DND-41 (cell line): ENCODE measurements at places on chromosomes 2 and 18.

DNA sequence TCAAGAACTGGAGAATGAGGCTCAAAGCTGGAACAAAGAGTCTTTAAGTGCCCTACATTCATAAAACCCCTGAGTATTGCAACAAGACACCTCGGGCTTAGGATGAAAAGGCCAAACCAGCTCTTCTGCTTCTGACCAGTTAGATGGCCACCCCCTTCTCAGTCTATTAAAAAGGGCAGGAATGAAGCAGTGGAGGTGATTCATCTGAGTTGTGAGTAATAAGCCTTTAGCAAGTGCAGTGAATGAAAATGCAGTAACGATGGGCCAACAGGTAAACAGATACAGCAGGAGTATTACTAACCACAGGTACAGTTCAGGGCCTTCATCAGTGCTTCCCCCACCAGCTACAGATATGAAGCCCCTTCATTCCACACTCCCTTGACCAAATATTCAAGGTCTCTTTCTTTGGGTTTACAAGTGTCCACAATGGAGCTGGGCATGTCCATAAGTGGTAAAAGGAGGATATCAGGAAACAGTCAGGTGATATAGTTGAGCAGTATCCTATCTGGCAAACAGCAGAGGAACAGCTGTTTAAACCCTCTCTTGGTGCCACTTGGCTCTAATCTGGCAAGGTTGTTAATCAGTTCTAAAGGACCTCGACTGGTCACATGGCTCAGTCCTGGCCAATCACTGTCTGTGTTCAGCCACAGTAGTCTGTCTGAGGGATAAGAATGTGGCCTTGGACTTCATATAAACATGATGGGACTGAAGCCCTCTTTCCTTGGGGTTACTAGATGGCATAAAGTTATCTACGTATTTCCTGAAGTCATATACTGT is 17.8 kb downstream of the SERPINB13 start:
- no peak for DNase-seq

DNA sequence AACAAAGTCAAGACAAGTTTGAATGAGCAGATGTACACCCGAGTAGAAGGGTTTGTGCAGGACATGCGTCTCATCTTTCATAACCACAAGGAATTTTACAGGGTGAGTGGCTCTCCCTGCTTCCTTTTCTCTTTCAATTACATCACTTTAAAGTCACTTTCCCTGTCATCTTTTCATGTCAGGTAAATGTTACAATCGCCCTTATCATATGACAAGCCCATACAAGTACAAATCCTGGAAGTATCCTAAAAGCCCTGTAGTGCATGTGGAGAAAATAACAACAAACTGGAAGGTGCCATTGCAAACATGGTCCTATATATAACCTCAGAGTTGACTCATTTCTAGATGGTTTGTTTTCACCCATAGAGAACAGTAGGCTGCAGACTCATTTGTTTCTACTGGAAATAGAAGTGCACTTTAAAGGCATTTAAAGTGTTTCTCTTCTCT is 126.0 kb downstream of the SP100 start:
- no peak for DNase-seq

GRCh38 chr2:25041307-25041927 is 459 bp upstream of the EFR3B start:
- peak; percentile 37 for DNase-seq

DNA sequence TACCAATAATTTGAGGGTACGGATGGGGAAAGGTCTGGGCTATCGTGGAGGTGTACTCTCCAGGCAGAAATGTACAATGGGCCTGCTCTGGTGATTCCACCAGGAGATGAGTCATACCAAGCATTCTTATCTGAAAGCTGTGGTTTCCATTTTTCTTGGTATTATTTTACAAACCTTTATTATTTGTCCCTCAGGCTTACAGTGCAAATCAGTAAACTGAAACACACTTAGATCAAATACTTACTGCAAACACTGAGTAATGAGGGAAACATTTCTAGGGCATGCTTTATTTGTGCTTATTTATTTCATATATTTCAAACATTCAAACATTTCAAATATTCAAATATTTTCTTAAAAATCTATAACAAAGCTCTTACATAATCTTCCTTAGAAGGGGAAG is 319.8 kb downstream of the RND3 start:
- no peak for DNase-seq

- DNase-seq = no peak
Observed at GRCh38 chr2:123085484-123085883, 939.6 kb upstream of the CNTNAP5 start.

DNA sequence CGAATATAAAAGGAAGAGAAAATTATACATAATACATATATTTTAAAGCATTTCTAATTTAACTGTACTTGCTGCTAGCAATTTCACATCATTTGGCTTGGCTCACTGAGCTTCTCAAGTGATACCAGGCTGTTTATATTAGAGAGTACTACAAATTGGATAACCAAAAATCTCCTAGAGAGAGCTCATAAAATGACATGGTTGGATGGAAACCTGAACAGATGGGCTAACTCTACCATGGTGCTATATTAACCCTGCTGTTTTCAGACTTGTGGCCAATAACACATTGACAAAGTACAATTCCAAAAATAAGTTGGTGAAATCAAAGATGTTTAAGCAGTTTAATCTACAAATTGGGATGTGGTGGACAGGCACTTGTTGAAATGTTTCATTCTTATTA is 364.4 kb upstream of the GCFC2 start:
- DNase-seq = no peak

GRCh38 chr2:193251909-193252308 is 1057.2 kb upstream of the TMEFF2 start:
- DNase-seq = no peak

DNA sequence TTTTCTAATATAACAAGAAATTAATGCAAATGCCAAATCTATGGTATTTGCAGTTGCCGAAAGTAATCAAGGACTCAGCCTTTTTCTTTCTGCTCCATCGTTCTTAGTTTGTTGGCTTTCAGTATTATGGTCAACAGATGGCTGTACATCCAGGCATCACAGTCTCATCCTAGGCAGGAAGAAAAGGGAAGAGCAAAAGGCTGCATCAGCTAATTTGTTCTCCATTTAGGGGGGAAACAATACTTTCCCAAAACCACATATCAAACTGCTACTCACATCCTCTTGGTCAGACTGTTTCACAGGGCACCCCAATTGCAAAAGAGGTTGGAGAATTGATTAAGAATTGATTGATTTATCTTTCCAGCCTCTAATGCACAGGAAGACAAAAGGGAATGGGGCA is 89.3 kb downstream of the MDH1 start:
- DNase-seq = no peak

- DNase-seq = no peak
Observed at GRCh38 chr18:61596296-61596695, 263.1 kb downstream of the CDH20 start.

GRCh38 chr2:109611467-109612095 is 2.2 kb downstream of the SEPTIN10 start:
- no peak for DNase-seq

DNA sequence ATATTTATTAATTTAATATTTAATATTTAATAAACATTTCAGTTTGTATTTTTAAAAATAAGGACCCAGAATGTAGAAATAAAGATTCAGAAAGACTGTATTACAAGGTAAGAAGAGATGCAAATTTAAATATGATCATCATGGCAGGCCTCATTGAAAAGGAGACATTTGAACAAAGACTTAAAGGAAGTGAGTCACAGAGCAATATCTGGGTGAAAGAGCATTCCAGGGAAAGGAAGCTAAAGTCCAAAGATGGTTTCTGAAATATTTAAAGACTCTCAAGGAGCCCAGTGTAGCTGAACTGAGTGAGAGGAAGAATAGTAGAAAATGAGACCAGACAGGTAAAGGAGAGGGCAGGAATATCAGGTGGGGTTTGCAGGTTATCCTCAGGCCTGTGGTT is 5.9 kb downstream of the SCYGR4 start:
- no peak for DNase-seq

GRCh38 chr18:70132999-70133398 is 72.5 kb downstream of the RTTN start:
- no peak for DNase-seq

DNA sequence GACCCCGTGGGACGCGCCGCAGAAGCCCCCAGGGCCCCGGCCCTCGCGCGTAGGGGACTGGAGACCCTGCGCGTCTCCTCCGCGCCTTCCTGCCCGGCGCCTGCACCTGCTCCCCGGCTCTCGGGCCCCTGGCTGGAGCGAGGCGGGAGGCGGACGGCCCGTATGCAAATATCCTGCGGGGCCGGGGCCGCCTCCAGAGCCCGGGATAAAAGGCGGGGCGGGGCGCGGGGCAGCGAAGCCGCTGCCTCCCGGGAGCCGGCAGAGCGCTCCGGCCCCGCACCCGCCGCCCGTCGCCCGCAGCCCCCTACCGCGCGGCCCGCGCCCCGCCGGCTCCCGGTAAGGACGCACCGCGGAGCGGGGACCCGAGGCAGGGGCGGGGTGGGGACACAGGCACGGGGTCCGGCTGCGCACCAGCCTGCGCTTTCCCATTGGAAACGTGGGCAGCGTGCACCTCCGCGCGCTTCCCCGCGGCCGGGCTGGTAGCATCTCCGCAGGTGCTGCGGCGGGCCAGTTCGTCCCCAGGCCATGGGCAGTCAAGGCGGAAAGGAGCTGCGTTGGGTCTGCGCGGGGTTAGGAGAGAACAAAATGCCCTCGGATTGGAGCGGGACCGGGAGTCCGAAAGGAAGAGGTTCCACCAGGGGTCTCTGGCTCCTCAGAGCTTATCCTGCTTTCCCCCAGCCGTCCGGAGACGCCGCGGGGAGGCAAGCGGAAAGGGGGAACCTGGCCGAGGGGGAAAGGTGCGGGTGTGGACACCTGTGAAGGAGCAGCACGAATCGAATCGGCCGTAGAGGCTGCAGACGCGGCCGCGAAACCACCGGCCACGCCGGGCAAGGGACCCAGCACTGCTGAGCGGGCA is at the start of gene ATP6V1C2:
TSS of gene ATP6V1C2 (plus strand) at position 235 of the 856 bp plus-strand sequence. CDS start 1,220 bp downstream, outside the sequence.
- no peak for DNase-seq

GRCh38 chr2:32652555-32653209 is 24.8 kb downstream of the TTC27 start:
- no peak for DNase-seq

- DNase-seq = no peak
Observed at GRCh38 chr2:223943561-223944008, 1.6 kb downstream of the WDFY1 start.

GRCh38 chr2:13714466-13714865 is 918.1 kb upstream of the LRATD1 start:
- no peak for DNase-seq

DNA sequence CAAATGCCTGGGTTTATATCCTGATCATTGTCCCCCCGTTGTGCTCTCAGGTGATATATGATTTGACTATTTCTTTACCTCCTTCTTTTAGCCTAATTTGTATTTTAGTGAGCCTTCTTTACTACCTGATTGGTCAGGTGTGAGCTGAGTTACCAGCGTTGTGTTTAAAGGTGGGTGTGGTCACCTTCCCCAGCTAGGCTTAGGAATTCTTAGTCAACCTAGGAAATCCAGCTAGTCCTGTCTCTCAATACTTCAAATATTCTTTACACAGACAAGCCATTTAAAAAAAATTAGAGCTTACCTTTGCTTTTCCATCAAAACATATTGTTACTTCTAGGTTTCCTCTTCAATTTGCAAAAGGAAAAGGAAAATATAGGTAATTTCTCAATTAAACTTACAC is 30.2 kb downstream of the KYNU start:
- no peak for DNase-seq

GRCh38 chr2:173463846-173464245 is 109.2 kb downstream of the CDCA7 start:
- DNase-seq = no peak

DNA sequence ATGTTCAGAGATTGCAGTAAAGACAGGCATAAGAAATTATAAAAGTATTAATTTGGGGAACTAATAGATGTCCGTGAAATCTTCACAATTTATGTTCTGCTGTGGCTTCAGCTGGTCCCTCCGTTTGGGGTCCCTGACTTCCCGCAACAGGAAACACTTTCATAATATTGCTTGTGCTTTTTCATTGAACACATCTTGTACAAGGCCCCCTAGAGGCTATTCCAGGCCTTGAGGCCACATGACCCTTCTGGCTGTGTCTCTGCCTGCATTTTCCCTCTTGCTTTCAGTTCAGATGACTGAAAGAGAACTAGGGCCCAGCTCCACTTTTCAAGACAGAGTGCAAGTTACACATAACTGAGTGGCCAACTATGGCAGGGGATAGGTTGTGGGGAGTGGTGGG is 164.1 kb downstream of the TMEM247 start:
- DNase-seq = no peak

GRCh38 chr18:59833785-59834184 is 66.0 kb upstream of the PMAIP1 start:
- DNase-seq = no peak

DNA sequence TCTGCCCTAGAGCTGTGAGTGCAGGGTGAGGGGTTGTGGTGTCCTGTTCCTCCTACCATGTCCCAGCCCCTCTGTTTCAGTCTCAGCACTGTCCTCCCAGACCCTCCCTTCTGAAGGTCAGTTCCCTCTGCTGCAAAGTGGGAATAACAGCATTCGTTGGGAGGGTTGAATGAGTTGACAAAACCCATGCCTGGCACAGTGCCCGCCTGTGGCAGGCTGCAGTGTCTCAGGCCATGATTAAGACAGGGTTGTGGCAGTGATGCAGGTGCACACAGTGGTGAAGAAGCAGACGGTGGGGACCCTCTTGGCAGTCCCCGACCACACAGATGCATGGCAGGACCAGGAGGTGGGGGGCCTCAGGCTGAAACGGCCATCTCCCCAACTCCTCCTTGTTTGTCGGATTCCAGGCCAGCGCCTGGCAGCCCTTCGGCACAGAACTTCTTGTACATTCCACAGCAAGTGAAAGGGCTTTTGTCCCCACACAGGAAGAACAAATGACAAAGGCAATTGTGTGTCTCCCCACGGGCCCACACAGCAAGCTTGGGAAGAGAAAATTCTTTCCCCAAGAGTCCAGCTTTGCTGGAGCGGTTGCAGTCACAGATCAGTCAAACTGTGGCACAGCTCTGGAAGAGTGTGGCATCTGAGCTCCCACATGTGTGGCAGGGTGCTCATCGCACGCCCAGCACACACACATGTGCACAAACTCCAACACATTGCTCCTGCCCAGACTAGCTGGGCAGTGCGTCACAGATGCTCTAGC is 92.0 kb upstream of the MSH2 start:
- no peak for DNase-seq

- no peak for DNase-seq
Observed at GRCh38 chr2:136874258-136874657, 108.9 kb downstream of the THSD7B start.

DNA sequence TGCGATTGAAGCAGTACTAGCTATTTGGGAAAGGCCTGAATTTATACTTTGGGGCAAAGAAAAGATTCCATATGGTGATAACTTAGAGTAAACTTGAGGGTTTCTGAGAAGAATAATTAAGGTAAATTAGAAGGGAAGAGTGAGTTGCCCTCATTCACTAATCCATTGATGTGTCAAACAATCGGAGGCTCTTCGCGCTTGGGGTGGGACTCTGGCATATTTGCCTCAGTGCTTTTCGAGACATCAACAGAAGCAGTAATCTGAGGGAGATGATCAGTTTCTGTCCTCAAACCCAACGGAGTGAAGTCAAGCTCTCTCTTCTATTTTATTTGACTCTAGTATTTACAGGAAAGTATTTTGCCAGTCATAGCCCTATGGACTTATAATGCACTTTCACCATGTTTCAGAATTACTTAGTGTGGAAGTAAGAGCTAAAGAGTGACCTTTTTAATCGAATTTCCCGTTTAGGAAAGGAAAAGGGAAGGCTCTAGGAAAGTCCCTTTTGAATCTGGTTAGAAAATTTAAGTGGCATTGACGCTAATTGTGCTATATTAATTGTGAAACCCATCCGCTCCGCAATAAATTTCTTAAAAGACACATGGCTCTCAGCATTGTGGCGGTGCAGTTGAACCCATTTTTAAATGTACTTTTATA is 1.3 kb downstream of the RAB10 start:
- DNase-seq = no peak

GRCh38 chr2:16077601-16078000 is 137.3 kb downstream of the MYCN start:
- DNase-seq = no peak

GRCh38 chr2:205765151-205765550 is 82.8 kb downstream of the NRP2 start:
- DNase-seq = no peak
